Adrenal gland (tissue), 19 donors: ENCODE measurements at places on chromosomes 6 and 20. TPM values are rescaled to one million over a fixed set of nuclear protein-coding genes. Genes with fewer than 3 reads are reported as not detected.

DNA sequence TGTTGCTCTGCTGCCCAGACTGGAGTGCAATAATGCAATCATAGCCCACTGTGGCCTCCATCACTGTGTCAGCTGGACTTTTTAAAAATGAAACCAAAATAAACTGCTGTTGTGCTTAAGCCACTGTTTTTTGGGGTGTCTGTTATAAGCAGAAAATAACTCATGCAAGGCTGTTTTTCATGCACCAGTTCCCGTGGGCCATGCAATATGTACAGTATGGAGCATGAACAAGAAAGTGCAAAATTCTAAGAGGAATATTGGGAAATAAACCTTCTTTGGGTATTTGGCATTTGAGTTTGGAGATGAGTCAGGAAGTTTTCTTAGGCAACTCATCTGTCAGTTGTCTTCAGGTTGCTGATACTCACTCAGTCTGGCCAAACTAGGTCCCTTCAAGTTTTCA lies 14.9 kb upstream of the ZFAND3 start:
- DNase-seq = no peak

- DNase-seq = no peak
Observed at GRCh38 chr6:134744301-134744700, 205.6 kb downstream of the ALDH8A1 start.

Gene CPXM1
- 6.1 TPM for total RNA-seq

Gene DEFB124
- total RNA-seq = not detected

DNA sequence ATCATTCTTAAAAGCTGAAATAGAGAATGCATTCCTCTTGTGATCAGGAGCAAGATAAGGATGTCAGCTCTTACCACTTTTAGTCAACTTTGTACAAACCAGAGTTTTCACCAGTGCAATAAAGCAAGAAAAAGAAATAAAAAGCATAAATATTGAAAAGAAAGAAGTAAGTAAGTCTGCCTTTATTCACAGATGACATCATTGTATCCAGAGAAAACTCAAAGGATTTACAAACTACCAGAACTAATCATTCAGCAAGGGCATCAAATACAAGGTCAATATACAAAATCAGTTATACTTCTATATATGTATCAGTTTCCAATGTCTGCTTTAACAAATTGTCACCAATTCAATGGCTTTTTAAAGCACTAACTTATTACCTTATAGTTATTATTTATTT lies 13.4 kb downstream of the TTLL9 start:
- DNase-seq = no peak

Gene MPIG6B
- not detected for total RNA-seq

Gene UBE2C
- 2.2 TPM for total RNA-seq
